ENCODE measurements at places on chromosomes 12 and 14.

DNA sequence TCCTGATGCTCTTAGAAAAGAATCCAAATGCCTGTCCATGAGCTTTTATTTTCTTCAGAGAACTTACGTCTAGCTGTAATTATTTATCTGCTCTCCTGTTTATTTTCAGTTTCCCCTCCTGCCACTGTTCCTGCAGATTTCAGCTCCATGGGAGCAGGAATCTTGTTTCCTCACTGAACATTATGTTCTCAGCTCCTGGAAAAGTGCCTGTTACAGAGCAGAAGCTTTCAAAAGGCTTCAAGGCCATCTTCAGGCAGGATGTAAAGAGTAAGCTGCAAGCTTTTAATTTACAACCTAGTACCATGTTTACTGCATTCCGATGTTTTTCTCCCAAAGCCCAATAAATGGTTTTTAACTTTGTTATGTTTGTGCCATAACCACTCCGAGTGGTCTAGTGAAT, 98.4 kb upstream of the BTG1 start:
- DNase-seq: peak; percentile 25

DNA sequence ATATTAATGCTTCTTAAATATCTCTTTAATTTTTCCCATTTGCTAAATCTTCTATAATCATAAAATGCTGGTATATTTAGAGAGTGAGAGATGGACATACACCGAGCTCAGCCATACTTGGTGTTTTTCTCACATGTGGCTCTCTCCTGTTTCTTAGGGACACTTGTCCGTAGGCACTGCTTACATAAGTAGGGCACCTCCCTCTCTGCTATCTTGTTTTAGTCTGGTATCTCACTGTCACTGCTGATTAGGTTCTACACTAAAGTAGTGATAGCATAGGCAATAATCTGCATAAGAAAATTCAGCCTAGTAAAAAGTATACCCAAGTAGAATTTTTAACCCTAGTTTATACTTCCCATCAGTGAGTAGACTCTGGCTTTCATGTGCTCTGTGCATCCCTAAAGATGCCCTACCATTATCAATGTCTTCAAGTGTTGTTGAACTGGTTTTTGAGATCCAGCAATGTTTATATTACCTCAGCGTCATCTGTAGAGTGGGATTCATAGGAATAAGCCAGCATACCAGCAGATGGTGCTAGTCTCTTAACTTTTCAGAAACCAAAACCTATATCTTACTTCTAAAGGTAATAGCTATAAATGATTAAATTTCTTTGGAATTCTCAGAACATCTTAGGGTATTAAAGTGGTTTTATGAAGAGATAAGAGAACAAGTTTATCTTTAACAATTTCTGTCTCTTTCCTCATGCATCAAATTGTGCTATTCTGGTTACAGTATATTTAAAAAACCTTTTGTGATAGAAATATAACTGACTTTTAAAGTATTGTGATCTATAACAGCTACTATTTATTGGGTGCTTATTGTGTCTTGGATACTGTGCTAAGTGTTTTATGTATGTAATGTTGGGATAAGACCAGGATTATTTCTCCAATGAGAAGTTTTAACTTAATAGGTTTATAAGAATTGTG, 32.9 kb downstream of the ARID2 start:
- DNase-seq: peak; percentile 57

DNA sequence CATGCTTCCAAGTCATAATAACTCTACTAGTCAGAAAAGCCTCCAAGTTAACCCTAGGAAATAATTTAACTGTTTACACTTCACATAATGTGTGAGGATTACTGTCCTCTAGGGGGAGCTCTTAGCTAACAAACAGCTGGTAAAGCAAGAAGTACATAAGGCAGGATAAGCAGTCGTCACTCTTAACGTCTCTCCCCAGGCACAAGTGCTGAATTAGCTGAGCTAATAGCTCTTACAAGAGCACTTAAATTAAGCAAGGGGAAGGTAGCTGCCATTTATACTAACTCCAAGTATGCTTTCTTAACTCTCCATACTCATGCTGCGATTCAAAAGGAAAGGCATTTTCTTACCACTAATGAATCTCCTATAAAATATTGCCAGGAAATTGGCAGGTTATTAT, 79.3 kb upstream of the TSPAN11 start:
- peak; percentile 81 for DNase-seq

- peak; percentile 58 for DNase-seq
Observed at GRCh38 chr12:110796952-110797351, 49.8 kb upstream of the CCDC63 start.

GRCh38 chr12:109732321-109733305, 19.0 kb downstream of the FAM222A start:
- no peak for DNase-seq

DNA sequence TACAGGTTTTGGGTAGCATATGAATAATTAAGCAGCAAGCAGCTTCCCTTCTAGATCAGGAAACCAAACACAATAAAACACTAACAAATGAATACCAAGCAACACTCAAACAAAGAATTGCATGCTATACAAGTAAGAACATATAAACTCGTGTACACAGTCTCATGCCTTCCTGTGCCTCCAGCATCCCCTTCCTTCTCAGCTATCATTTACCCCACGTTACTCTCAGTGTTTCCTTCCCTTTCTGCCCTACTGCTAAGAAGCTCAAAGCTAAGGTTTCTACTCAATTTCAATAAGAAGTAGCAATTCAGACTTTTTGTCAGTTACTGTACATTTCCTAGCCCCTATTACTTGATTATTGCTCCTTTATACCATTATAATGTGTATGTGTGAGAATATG, 81.0 kb downstream of the DUSP16 start:
- DNase-seq: no peak

DNA sequence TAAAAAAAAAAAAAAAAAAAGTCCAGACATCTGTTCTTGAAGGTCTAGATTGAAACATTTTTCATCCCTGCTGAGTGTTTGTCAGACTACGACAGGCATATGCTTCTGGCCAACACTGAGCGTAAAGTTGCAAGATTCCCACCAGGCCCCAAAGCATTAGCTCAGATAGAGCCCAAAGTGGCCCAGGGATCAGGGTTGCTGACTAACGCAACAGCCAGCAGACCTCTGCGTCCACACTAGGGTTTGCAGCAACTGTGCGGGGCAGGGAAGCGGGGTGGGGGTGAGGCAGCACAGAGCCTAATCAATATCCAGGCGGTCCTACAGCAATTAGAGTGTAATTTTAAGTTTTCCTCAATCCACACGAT, 55.7 kb downstream of the SSH1 start:
- no peak for DNase-seq

DNA sequence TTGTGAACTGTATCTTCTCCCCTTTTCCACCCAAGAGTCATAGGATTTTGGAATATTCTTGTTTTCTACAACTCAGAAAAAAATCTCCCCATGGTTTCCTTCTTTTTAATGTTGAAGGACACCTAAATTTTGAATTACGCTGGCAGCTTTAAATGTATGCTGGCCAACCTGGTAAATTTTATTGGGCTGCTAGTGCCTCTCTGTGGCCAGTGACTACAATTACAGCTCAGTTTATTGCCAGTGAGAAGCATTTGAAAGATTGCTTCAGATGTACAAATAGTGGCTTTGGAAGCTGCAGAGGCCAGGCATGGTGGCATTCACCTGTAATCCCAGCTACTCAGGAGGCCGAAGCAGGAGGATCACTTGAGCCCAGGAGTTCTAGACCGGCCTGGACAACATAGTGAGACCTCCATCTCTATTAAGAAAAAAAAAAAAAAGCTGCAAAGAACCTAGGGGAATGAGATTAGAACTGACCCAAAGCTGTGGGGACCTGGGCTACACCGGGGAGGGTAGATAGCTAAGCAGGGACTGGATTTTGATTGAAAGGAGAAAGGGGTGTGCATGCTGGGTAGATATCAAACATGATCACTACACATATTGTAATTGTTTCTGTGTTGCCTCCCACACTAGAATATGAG, 7.6 kb upstream of the RAB21 start:
- peak; percentile 76 for DNase-seq

DNA sequence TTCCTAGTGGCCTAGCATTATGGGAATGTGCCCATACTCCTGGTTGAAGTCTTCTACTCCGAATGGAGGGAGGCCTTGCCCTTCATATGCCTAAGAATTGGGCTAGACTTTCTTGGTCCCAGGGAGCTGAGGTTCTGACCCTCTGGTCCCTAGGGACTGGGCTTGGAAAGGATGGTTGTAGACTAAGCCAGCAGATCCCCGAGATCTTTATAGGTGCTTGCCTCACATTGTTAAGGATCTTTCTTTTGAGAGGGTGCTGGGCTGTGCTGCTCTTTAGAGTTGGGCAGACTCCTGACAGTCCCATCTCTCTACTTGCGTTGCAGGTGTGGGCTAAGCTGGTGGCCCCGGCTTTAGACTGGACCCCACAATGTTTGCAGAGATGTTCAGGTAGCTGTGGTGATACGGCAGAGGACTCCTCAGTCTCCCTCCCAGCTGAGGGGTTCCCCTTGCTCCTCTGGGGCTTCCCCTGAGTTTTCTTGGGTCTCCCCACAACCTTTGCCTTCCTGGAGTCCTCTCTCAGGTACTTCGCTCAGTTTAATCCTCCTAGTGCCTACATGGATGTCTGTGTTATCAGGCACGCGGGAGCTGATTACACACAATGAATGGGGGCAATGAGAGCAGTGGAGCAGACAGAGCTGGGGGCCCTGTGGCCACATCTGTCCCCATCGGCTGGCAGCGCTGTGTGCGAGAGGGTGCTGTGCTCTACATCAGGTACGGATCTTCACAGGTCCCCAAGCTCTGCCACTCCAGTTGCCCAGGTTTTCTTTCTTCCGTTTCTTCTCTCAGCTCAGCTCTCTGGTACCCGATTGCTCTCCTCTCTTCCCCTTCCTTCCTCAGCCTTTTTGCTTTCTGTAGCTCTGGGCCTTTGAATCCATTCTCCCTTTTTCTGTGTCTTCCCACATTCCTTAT, 1.3 kb downstream of the MBD6 start:
- DNase-seq: no peak

GRCh38 chr14:37469650-37470049, 125.4 kb downstream of the FOXA1 start:
- no peak for DNase-seq

DNA sequence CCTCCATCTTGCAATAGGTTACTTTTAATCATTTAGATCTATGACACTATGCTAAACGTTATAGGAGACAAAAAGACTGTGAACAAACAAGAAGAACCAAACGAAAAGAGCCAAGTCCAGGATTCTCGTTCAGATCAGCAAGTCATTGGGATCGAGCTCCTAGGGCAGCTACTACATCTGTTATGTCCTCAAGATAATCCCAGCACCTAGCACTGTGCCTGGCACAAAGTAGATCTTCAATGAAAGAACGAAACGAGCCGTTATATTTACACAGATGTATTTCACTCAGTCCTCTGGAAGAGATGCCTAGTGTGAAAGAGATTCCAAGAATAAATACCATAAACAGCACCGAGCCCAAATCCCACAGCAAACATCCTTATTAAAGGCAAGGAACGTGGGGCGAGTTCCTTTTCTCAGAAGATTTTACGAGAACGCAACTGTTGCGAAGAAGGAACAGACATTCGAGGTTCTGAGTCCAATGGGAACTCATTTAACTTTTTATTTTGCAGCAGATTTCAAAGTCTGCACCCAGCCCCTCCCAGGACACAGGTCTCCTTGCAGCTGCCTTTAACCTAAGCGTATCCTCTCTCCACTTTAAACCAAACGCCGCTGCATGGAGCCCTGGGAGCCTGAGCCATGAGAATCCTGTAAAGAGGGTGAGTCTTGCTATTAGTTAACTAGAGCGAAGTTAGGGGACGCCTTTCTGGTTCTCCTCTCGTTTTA, 544 bp upstream of the TDP1 start:
- no peak for DNase-seq

GRCh38 chr14:100850841-100851585, 25.1 kb downstream of the MEG3 start:
- DNase-seq: peak; percentile 76

DNA sequence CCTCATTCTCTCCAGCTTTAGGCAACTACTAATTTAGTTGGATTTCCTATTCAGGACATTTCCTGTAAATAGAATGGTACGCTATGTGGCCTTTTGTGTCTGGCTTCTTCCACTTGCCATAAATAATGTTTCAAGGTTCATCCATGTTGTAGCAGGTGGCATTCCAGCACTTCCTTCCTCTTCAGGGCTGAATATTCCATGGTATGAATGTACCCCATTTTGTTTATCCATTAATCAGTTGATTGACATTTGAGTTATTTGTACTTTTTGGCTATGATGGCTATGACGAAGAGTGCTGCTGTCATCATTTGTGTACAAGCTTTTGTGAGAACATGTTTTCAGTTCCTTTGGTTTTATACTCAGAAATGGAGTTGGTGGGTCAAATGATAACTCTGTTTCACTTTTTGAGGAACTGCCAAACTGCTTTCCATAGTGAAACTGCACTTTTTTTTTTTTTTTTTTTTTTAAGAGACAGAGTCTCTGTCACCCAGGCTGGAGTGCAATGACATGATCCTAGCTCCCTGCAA, 6.5 kb upstream of the CDK2AP1 start:
- DNase-seq: no peak

- DNase-seq: peak; percentile 16
Observed at GRCh38 chr12:71371122-71371521, 68.5 kb upstream of the LGR5 start.

DNA sequence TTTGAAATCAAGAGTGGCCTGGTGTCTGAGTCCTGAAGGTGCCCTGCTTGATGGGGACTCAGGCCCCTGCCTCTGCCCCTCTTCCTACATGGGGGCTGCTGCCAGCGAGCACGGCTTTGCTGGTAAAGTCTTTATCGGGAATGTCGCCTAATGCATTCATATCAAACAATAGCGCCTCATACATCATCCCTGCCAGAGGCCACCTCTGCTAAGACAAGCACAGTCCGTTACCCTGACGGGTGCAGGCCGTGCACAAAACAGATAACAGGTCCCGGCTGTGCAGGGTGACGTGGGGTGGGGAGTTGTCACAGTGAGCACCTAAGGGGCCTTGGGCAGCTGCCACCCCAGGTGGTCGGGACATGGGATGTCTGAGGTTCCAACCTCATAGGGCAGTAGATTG, 68.4 kb upstream of the FAM222A start:
- no peak for DNase-seq

GRCh38 chr14:97625477-97625876, 828.3 kb downstream of the VRK1 start:
- DNase-seq: no peak

GRCh38 chr12:3456809-3457208, 34.2 kb upstream of the PRMT8 start:
- no peak for DNase-seq

DNA sequence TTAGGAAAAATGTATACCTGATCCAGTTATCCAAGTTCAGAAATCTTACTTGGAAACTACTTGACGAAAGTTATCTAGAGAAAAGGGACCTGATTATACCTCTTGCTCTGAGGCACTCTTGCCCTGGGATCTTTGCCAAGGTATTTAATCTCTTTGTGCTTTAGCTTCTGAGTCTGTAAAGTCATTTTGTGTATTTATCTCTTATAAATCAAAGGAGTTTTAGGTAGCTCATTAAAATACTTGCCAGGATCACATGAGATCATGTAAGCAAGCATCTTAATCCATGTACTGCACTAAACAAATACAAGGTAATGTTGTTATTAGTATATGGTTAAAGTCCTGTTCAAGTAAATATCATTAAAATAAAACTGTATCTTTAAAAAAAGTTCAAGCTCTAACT, 147.5 kb downstream of the IPO8 start:
- no peak for DNase-seq

DNA sequence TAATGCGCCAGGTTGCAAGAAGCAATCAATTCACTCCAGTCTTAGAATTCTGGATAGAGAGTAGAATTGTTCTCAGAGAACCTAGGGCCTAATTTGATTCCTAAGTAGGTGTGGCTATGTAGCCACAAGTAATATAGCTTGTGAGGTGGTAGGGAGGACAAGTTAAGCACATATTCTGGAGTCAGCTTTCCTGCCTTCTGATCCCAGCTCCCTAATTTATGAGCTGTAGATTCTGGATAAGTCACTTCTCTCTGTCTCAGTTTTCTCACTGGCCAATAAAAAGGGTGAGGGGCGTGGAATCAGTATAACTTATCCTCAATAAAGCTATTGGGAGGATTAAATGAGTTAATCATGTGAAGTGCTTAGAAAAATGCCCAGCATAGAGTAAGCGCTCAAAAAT, 3.0 kb upstream of the SNW1 start:
- no peak for DNase-seq

Data from MCF 10A (cell line).